ENCODE measurements at places on chromosomes 6 and 20.

DNA sequence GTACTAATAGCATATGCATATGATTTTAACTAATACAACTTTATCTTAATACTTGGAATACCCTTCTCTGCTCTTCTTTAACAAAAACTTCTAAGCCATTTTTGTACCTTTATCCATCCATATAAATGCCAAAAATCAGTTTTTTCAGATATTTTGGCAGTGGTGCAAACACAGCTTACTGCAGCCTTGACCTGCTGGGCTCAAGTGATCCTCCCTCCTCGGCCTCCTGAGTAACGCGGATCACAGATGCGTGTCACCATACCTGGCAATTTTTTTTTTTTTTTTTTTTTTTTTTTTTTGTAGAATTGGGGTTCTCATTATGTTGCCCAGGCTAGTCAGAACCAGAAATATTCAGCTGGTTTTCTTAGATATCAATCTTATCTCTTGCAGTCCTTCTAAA is 54.1 kb upstream of the SMIM29 start:
- no peak for DNase-seq

DNA sequence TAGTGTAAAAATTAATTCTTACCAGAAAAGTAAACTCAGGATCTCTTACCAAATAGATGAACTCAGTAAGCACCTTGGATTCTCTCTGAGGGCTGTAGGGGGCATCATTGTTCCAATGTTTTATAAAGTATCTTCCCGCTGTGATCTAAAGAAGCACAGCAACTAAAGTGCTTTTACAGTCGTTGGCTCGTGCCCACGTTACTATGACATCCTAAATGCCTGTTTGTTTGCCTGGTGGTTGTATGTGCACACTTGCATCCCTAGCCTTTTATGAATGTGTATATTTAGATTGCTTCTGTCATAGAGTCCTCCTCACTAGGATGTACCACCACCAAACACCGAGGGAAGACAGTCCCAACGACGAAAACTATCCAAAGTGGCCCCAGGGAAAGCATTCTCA is 34.5 kb downstream of the SLX4IP start:
- DNase-seq = peak; percentile 62

- no peak for DNase-seq
These were observed 20.7 kb downstream of the TXLNB start for GRCh38 chr6:139271056-139271455.

DNA sequence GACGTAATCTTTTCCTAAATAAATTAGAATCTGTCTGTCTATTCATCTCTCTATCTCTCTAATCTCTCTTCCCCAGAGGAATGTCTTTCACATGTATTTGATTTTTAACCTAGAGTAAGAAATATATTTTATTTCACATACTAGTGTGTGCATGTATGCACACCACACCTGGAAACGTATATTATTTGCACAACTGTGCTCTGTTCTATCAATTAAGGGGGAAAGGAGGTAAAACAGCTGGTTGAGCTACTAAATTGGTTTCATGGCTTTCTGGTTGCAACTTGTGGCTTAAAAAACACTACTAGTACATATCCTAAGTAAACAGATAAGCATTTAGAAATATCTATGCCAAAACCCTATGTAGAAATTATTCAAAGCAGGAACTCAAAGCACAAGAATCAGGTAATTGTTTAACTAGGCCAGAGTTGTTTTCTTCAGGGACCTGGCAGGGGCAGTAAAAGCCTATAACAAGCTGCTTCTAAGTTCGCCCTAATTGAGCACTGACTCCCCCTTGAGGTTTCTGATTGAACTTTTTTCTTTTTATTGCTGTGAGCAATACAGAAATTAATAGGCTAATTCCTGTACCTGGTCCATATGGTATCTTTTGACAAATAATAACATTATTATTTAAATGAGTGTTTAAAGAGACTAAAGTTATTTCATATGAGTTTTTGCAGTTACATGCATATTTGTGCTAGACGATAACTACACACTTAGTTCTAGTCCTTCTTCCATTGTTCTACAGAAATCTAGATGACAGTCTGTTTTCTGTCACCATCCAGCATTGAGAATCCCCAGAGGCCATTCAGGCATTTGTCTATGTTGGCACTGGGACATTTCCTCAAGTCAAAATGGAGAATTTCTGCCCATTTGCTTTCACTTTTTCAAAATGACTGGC is 88.6 kb downstream of the MCHR2 start:
- peak; percentile 40 for DNase-seq

- DNase-seq = no peak
These were observed 48.2 kb upstream of the GMPR start for GRCh38 chr6:16190214-16190613.

GRCh38 chr6:143721642-143722041 is 43.9 kb downstream of the PHACTR2 start:
- DNase-seq = no peak

DNA sequence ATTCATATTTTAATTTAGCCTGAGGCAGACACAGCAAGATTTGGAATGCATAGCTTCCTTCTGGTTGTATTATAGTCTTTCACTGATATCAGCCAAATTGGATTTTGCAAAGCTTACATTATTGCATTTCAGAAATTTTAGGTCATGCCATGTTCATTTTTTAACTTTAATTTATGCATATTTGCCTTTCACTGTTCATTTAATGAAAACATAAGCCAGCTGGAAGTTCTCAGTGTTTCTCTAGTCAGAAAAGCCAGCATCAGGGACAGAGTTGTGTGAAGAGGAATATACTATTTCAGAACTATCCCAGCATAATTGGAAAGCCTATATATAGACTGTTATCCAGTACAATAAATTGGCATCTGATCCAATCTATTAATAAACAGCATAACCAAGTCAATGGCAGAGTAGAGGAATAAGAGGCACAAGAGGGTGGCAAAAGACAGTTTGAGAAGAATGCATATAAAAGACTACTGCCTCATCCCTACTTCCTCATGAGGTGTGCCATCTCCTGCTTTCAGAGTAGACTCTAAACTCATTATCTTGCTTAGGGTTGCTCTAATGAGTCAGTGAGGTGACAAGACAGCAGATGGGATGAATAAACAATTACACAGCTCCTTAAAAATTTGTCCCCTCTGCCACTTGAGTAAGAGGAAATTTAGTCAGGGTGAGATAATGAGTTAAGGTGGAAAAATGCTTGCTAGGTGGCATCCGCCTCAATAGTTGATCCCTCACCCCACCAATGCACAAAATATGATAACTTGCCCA is 159.8 kb upstream of the HCRTR2 start:
- DNase-seq = no peak

- no peak for DNase-seq
These were observed 734.4 kb downstream of the MAFB start for GRCh38 chr20:39954621-39955020.

DNA sequence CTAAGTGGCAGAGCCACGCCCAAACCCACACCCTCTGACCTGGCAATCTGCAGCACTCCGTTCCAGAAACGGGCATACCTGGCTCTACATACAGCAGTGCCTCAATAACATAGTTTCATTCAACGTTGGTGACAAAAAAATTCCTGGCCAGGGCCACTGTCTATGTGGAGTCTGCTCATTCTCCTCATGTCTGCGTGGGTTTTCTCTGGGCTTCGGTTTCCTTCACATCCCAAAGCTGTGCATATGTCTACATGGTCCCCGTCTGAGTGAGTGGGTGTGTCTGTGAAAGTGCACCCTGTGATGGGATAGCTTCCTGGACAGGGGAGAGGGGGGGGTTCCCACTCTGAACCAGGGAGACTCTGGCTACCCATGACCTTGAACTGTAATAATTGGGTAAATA is 2.1 kb downstream of the KIAA0319 start:
- no peak for DNase-seq

DNA sequence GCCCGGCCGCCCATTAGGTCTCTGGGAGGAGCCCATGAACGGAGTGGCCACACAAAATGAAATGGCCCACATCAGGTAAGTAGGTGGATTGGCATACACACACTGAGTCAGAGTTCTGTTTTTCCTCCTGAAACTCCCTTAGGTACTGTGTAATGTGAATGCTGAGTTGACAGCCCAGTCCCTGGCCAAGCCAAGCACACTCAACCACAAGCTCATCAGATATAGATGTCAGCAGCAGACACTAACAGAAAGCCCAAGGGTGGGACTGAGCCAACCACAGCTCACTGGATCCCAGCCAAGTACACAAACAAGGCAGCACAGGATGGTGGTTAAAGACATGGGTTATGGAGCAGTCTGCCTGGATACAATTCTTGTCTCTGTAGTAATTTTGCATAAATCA is 403.4 kb downstream of the GJA1 start:
- peak; percentile 18 for DNase-seq

DNA sequence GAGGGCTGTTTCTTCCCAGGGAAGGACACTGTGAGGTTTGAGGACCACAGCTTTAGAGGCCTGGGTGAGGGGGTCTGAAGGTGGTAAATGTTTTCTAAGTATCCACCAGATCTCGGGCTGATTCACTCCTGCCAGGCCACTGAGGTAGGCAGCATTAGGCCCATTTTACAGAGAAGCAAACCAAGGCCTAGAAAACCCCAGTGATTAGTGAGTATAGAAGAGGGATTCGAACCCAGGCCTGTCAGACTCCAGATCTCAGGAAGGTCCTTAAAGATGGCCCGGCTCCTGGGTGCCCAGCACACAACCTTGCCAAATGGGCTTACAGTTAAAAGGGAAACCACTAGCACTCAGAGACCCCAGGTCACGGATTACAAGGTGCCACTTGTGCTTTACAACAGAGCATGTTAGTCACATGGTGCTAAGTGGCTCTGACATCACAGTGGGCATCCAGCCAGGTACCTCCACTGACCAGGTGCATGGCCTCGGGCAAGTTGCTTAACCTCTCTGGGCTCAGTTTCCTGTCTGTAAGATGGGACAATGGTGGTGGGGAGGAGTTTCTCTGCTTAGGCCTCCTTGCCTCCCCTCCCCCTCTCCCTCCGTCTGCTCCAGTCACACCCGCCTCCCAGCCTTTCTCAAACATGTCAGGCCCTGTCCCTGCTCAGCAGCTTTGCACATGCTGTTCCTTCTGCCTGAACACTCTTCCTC is 18.8 kb upstream of the SIRPA start:
- no peak for DNase-seq

DNA sequence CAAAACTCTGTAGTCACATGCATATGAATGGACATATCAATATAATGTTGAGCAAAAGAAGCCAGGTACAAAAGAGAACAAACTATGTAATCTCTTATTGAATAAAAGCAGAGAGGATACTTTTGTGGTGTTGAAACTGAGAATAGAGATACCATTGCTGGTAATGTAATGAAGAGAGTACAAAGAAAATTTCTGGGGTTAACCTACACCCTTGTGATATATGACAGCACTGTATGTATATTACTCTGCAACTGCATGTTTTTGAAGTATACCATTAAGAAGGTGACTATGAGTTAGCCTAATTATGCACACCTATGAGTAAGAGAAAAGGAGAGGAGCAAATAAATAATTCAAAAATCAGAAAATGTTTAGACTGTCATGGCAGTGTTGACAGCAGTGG is 268.8 kb upstream of the DEFB112 start:
- DNase-seq = no peak

DNA sequence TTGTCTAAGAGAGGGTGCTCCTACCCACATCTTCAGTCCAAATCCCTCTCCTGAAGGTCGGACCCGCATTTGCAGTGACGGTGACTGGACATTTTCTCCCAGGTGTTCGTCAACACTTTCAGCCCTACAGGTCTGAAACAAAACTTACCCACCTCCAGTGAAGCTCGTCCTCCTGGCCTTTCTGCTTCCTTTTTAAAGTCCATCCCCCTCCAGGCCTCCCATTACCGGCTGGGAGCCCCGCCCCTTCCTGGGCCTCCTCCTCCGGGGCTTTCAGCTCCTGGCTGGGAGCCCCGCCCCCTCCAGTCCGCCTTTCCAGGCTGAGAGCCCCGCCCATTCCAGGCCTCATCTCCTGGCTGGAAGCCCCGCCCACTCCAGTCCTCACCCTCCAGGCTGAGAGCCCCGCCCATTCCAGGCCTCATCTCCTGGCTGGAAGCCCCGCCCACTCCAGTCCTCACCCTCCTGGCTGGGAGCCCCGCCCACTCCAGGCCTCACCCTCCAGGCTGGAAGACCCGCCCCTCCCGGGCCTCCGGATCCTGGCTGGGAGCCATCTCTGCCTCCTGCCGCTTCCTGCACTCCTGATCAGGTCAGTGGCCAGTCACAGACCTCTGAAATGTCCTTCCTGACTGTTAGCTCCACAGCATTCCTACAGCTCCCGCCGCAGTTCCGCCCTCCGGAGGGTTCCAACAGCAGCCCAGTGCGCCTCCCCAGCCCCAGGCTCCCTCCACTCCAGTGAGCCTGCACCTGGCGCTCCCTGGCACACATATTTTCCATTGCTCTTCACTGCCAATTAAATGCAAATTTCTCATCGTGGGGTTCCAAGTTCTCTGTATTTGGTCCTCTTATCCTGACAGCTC is 98.5 kb downstream of the LY86 start:
- peak; percentile 98 for DNase-seq
